ENCODE measurements at places on chromosomes 6 and 20.
A peak's percentile ranks its signal among the peaks of the same experiment; 100 is the strongest.

- DNase-seq = no peak
These were observed 1.7 kb upstream of the VSTM2L start for GRCh38 chr20:37901240-37901639.

GRCh38 chr6:37060195-37060559 lies 54.7 kb downstream of the FGD2 start:
- DNase-seq = no peak

DNA sequence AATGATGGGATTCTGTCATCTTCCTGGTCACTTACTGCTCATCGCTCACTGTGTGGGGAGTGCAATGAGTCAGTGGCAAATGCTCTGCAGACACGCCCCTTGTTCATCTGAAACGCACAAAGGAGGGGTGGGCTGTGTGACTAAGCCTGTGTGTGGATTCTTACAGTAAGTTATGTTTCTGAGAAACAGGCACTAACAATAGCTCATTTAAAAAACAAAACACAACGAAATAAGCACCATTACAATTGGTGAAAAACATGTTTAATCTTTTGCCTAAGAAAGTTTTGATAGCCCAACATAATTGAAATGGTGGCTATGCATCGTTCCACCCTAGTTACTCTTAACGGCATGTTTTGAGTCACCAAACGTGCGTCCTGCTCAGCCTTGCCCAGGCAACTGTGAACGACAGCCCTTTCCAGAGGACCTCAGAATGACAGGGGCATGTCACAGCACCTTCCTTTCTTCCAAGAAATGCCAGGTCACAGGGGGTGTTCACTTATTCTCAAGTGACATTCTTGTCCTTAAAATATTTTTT lies 118.4 kb upstream of the SGK1 start:
- peak; percentile 99 for DNase-seq

- DNase-seq = no peak
These were observed 46.8 kb downstream of the RREB1 start for GRCh38 chr6:7154341-7155139.

GRCh38 chr20:25222461-25223178 lies 25.3 kb upstream of the PYGB start:
- no peak for DNase-seq

- no peak for DNase-seq
These were observed 75.8 kb downstream of the MYB start for GRCh38 chr6:135256866-135257265.

GRCh38 chr20:33299111-33299603 lies 16.1 kb downstream of the BPIFB1 start:
- DNase-seq = no peak

DNA sequence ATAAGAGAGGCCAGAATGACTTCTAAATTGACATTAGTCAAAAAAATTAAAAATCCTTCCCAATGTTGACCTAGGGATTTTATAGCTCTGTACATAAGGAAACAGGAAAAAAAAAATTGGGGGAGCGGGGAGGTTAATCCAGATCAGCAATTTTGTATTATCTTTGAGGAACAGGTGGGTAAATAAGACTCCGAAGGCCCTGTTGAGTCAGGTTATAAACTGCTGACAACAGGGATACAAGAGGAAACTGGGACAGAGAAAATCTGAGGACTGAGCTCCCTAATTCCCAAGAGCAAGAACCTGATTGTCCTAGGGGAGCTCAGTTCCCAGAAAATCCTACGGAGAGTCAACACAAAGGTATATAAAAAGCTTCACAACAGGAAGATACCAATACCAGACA lies 26.8 kb upstream of the CRIP3 start:
- no peak for DNase-seq

- DNase-seq = no peak
These were observed 6.1 kb upstream of the RNF8 start for GRCh38 chr6:37347670-37348111.

- no peak for DNase-seq
These were observed 97.4 kb upstream of the NEDD9 start for GRCh38 chr6:11329726-11330412.

DNA sequence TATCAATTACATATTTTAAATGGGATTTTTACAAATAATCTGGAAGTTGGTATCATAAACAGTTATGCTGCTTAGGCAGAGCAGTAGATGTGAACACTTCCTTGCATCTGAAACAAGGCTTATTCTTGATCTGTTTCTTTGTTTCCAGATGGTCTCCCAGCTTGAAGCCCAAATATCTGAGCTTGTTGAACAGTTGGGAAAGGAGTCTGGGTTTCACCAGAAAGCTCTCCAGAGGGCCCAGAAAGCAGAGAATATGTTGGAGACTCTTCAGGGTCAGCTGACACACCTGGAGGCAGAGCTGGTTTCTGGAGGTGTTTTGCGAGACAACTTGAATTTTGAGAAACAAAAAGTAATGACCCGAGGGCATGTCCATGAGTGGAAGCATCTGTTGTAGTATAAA lies 91.9 kb downstream of the CCDC170 start:
- no peak for DNase-seq

DNA sequence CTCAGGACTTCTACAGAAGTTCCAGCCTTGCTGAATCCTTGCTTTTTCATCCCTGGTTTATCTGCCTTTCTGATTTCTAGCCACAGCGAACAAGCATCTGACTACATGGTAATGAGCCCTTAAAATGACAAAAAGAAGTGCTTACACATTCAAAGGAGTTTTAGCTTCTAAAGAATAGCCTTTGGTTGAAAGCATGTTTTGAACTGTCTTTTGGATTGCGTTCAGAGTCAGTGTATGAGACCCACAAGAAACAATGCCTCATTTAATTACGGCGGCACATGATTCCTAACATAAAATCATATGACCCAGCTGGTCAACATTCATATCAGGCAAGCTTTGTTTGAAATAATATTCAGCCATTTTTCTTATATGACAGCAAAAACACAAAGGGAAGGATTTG lies 784.2 kb downstream of the KIF16B start:
- DNase-seq = no peak

- no peak for DNase-seq
These were observed 20.6 kb downstream of the DTNBP1 start for GRCh38 chr6:15642276-15642675.

DNA sequence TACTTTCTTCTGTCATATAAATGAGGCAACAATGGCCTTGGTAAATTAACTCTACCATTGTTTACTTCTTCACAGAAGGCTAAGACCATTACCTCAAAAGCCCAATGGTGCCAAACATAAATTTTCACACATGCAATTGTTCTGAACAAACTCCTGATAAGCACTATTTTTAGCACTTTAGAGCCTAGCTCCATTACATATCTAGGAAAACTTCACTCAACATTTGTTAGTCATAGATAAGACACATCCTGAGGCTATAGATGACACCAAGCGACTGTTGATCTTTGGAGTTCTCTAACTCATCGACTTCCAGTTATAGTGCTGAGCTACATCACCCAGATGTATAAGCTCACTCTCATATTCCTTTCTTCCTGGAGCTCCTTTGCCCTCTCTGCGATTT lies 245.9 kb downstream of the EYS start:
- no peak for DNase-seq

DNA sequence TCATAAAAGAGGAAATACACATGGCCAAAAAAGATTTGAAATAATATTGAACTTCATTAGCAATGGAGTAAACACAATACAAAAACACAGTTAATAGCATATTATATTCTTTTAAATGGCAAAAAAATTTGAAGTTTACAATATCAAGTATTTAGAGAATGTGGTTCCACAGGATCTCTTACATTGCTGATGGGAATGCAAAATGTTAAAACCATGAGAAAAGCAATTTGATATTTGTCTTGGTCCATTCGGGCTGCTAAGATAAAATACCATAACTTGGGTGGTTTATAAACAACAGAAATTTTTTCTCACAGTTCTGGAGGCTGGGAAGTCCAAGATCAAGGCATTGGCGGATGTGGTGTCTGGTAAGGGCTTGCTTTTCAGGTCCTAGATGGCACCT lies 154.0 kb upstream of the PLN start:
- DNase-seq = no peak

DNA sequence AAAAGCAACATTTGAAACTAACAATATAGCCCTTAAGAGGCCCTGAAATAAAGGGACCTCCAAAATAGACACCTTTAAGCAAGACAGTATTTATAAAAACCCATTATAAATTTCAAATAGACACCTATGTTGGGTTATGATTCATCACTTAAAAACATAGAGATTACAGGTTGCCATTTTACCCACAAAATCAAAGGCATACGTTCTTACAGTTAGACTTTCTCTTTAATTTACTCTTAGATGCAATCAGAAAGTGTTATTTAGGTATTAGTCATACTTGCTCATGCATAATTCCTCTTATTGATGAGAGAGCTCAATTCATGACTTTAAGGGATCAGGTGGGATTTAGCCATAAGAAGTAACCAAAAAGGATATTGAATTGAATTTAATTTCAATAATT lies 51.5 kb upstream of the TMEM200A start:
- DNase-seq = no peak

DNA sequence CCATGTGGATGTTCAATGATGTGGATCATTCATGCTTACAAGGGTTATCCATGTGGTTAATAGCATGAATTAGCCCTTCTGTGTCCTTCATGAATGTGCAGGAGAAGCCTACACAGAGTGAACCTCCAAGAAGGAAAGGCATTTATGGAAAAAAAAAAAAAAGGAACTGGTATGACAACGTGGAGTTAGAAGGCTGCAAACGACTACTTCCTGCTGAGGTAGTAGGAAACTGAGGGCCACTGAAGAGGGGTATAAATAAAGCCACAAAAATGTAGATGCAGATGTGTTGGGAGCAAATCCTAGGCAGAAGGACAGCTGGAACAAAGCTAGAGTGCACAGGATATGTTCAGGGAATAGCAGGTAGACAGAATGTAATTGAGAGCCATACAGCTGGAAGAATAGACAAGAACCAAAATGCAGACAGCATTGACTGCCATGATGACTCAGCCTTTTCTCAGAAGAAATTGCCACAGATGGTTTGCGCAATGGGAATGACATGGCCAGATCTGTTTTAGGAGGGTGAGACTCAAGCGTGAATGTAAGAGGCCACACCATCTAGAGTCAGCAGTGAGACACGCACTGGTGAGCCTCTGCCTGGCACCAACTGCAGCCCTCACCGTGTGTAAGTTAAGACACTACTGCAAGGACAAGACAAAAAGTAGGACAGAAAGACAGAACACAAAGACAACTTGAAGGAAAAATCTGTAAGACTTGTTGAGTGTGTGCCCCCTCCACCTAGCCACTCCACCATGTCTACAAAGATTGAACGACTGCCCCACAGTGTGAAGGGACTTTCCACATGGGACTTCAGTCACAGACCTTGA lies 79.8 kb downstream of the KIF13A start:
- DNase-seq = peak; percentile 99

DNA sequence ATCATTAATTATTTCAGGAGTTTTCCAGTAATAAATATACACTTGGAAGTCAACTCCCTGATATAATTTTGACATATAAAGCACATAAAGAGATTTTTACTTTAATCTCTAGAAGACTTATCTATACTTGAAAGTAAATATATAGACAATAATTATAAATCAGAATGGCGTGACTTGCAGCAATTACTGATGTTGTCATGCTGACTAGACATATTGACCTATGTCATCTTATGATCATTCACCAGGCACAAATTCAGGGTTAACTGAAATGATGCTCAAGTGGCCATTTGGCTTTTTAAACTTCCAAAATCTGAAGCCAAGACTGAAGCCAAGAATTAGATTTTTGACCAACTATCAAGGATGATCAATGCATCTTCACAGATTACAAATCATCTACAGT lies 192.2 kb downstream of the MCHR2 start:
- DNase-seq = no peak

DNA sequence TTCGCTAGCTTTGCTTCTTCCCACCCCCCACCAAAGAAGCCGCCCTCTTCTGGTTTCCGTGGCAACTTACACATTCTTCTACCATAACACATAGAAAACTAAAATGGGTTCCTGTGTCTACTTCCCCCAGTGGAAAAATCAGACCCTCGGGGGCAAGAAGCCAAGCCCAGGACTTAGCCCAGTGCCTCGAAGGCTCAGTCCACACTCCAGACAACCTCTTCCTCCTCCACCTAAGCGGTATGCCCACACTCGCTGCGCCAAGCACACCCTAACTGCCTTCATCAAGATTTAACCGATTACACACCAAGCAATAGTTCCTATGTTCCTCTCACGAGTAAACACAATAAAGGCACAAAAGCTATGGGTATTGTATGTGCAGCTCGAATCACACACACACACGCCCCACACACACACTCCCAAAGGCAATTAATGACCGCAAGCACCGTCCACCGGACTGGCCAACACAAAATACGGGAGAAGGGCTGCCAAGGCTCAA lies 537 bp downstream of the PPIL4 start:
- peak; percentile 54 for DNase-seq

DNA sequence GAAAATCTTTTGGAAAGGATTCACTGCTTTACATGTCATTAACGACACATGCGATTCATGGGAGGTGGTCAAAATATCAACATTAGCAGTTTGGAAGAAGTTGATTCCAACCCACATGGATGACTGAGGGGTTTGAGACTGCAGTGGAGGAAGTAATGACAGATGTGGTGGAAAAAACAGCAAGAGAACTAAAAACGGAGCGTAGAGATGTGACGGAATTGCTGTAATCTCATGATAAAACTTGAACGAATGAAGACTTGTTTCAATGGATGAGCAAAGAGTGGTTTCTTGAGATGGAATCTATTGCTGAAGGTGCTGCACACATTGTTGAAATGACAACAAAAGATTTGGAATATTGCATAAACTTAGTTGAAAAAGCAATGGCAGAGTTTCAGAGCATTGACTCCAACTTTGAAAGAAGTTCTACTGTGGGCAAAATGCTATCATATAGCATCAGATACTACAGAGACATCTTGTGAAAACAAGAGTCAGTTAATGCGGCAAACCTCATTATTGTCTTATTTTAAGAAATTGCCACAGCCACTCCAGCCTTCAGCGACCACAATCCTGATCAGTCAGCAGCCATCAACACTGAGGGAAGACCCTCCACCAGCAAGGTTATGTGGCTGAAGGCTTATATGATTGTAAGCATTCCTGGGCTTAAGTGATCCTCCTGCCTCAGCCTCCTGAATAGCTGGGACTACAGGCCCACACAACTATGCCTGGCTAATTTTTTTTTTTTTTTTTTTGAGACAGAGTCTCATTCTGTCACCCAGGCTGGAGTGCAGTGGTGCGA lies 19.2 kb downstream of the SRSF3 start:
- DNase-seq = no peak

DNA sequence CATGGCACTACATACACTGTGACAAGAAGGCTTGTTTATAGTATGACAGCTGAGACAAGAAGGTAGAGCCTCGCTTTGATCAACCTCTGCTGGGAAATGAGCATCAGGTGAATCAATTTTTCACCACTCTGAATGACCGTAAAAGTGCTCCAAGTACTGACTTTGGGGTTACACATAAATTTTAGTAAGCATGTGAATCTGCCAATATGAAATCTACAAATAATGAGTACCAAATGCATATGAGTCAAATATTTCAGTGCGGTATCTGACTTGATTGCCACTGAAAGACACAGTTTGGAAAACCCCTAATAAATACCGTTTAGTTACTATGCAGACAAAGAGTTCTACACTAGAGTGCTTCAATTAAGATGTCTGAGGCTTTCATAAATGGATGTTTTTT lies 77.8 kb downstream of the ATG5 start:
- no peak for DNase-seq
